ENCODE measurements at places on chromosomes 3 and 15. TPM values are rescaled to one million over a fixed set of nuclear protein-coding genes. Genes with fewer than 3 reads are reported as not detected.
A peak's percentile ranks its signal among the peaks of the same experiment; 100 is the strongest.

The CX3CR1 gene
- total RNA-seq: 0.94 TPM

The C3orf20 gene
- not detected for total RNA-seq

The SMARCC1 gene
- total RNA-seq: 29.1 TPM

The LMAN1L gene
- 216 TPM for total RNA-seq

DNA sequence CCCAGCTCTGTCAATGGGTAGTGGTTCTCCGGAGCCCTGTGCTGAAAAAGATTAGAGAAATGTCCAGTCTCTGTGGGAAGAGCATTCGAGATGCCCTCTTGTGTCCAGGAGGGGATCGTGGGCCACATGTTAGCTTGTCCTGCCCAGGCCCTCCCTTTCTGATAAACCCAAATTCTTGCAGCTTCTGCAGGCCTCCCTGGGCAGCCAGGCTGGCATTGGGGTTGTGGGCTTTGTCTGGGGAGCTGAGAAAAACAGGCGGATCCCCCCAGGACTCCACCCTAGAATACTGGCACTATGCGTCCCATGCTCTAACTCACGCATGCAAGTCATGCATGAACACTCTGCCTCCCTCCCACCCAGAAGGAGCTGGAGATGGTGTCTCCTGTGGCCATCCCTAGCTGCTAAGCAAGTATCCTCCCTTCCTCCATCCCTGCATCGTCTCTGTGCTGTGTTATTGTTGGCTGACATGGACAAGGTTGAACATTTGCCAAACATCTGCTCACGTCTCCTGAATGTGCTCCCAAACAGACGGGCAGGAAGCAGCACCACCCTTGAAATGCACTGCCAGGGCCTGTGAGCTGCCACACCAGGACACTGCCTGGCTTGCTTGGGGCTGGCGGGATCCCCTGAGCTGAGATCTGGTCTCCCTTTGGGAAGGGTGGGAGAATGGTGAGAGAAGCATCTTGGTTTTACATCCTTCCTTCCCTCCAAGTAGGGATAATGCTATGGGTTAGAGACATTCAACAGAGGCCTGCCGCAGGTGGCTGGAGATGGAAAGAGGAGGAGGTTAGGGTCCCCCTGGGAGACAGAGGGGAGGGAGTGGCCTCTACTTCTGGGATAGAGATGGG is 26.5 kb downstream of the CFAP161 start:
- peak; percentile 76 for DNase-seq

DNA sequence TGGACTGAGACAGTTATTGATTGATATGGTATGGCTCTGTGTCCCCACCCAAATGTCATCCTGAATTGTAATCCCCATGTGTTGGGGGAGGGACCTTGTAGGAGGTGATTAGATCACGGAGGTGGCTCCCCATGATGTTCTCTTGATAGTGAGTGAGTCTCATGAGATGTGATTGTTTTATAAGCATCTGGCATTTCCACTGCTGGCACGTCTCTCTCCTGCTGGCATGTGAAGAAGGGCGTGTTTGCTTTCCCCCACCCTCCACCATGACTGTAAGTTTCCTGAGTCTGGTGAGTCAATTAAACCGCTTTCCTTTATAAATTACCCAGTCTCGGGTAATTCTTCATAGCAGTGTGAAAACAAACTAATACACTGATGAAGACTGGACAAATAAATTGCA is 105.6 kb upstream of the MELTF start:
- DNase-seq: no peak

DNA sequence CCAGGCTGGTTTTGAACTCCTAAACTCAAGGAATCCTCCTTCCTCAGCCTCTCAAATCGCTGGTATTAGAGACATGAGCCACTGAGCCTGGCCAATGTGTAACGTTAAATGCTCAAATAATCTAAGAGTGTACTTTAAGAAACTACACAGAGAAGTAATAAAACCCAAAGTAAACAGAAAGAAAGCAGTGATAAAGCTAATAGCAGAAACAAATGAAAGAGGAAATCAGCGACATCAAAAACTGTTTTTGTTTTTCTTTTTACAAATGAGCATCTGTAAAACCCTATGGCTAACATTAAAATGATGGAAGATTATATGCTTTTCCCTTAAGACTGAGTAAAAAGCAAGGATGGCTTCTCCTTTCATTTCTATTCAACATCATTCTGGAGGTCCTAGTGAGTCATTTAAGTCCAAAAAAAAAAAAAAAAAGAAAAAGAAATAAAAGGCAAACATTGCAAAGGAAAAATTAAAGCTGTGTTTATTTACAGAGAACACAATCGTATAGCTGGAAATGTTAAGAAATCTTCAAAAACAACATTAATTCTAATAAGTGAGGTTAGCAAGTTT is 36.8 kb upstream of the FNDC3B start:
- DNase-seq: no peak

Data from right cardiac atrium (tissue), 5 donors.